NCI-H524 (cell line): ENCODE measurements at places on chromosomes 16 and 17.

GRCh38 chr16:85238233-85238647, 126.0 kb upstream of the CIBAR2 start:
- no peak for DNase-seq

- DNase-seq: no peak
Measured at GRCh38 chr17:26809033-26809432, 484.9 kb upstream of the WSB1 start.

- no peak for DNase-seq
Measured at GRCh38 chr16:22120440-22120839, 28.1 kb downstream of the VWA3A start.

DNA sequence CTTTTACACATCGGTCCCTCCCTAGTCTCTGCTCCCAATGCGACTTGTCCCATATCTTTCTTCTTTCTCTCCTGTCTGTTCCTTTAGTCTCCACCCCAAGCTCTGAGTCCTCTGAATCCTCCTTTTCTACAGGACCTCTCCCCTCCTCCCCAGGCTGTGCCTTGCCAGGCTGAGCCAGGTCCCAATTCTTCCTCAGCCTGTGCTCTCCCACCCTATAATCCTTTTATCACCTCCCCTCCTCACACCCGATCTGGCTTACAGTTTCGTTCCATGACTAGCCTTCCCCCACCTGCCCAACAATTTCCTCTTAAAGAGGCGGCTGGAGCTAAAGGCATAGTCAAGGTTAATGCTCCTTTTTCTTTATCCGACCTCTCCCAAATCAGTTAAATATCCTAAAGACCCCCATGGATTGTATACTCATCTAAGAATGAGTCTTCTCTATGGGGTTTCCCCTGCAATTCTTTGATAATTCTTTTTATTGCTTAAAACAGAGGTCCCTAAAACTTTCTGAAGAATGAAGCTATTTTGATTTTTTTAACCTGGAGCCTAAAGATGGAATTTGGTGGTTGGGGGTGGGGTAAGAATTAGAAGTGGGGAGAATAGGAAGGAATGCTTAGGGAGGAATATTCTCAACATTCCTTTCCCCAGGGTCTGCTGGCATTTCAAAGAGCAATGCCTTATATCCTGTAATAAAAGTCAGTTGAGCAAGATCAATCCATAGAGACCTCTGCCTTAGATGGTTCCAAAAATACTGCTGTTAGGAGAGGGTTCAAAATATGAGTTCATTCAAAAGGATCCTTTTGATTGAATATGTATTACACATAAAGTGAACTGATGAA, 102.8 kb downstream of the MYO1D start:
- DNase-seq: no peak

- no peak for DNase-seq
Measured at GRCh38 chr17:83202002-83203000, 122.9 kb downstream of the METRNL start.

DNA sequence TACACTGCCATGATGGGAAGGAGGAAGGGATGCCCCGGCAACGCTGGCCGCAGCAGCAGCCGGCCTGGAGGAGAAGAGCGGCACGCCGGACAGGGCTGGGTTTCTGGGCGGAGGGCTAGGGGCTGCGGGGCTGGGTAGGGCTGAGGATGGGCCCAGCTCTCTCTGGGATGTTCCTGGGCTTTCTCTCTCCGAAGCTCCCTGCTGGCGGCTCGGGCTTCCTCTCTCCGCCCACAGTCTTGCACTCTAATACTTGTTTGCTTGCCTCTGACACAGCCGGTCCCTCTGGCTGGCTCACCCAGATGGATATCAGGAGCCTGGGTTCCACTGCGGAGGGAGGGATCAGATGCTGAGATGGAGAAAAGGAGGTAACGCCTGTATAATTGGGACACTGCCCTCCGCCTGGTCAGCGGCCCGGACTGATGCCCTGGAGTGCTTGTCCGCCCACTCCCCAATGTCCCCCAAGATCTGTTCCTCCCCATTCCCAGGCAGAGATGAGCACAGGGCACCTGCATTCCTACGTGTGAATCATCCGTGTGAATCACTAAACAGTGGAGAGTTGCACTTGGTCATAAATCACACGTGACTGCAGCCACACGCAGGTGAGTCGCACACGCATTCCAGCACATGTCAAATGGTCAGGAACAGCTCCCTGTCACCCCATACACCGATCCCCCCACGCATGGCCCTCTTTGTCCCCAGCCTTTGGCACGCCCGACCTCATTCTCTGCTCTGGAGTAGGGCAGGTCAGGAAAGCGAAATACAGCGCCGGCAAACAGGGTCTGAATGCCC, at the start of gene ALOXE3:
TSS of gene ALOXE3 (minus strand) at position 535 of the 789 bp plus-strand sequence. CDS start at position 11, 524 bp downstream.
- peak; percentile 11 for DNase-seq

GRCh38 chr17:17504341-17505140, 8.3 kb upstream of the RASD1 start:
- no peak for DNase-seq

DNA sequence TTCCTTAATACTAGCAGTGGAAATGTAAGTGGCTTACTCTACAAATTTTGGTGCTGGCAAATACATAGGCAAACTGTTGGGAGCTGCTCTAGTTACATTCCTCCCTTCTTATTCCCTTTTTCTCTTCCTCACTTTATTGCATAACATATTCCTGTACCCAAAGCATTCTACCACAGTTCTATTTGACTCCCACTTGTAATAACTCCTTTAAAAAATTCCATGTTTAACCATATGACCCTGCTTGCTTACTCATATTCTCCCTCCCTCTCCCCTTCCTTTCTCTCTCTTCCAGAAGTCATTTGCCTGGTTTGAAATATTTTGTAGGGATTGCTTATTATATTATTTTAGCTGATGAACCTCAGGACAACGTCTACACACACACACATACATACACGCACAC, 22.7 kb downstream of the NQO1 start:
- no peak for DNase-seq

- DNase-seq: no peak
Measured at GRCh38 chr17:76018801-76019200, 8.3 kb downstream of the EVPL start.

GRCh38 chr17:21493993-21494392, 117.8 kb downstream of the KCNJ12 start:
- no peak for DNase-seq

- DNase-seq: no peak
Measured at GRCh38 chr17:2176499-2177169, 121.7 kb downstream of the HIC1 start.

- DNase-seq: no peak
Measured at GRCh38 chr16:83818276-83818675, 10.5 kb downstream of the HSBP1 start.

- no peak for DNase-seq
Measured at GRCh38 chr17:13256545-13256944, 238.7 kb upstream of the ELAC2 start.

- DNase-seq: peak; percentile 83
Measured at GRCh38 chr16:2365397-2366294, 25.1 kb upstream of the ABCA3 start.

DNA sequence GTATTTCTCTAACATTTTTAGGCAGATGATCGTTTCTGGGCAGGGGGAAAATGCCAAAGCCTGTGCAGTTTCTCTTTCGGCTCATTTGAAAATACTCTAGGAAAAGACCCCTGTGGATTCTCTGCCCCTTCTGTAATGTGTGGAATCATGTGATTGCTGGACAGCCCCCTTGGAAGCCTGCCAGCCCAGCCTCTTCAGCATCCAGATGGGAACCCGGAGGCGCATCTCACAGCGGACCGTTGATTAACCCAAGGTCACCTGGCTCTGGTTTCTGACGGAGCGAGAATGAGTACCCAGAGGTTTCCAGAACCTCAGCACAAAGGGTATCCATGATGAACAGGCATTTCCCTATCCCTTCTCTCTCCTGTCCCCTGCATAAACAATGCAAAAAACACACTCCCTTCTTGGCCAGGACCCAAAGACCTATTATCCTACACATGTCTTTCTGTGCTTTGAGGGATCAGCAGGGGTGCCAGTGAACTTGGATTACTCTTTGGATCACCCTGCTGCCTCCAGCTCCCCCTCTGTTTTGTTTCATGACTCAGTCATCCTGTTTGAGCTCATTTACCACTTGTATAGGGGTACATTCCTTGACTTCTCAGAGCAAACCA, 957.1 kb upstream of the RBFOX1 start:
- DNase-seq: no peak

- no peak for DNase-seq
Measured at GRCh38 chr16:27441276-27441675, 39.3 kb downstream of the IL21R start.

- DNase-seq: peak; percentile 21
Measured at GRCh38 chr17:9538626-9539025, 37.0 kb downstream of the STX8 start.

GRCh38 chr17:80453998-80454556, 22.3 kb downstream of the NPTX1 start:
- DNase-seq: no peak

DNA sequence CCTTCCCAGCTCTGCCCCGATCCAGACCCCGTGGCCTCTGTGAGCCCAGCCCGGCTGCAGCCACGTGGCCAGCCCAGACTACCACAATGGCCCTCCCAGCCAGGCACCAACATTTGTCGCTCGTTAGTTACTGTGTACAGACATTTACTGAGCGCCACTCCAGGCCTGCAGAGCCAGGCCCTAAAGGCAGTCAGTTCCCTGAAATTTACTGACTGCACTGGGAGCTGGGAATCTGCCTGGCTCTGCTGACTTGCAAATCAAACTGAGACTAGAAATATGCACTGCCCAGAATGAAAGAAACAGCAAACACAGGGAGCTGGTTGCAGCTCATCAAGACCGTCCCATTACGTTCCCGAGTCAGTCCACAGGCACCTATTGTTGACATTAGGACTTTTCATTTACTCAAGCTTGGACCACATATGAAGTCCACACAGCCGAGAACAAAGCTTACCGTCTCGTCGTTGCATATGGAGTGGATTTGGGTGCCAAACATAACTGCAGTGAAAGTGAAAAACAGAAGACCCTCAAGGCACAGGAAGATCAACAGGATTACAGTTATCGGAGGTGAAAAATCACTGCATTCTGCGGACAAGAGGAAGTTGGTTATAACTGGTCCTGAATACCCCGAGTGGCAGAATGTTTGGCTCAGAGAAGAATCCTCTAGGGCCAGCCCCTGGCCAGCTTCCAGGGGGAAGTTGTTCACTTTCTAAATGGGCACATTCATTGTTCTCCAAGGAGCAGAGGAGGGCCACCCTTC, 34.5 kb downstream of the ZDHHC7 start:
- no peak for DNase-seq
